AG08396 (cell line): ENCODE measurements at places on chromosomes 13 and 19.

GRCh38 chr13:33230178-33230881, 55.2 kb downstream of the STARD13 start:
- peak; percentile 24 for DNase-seq

DNA sequence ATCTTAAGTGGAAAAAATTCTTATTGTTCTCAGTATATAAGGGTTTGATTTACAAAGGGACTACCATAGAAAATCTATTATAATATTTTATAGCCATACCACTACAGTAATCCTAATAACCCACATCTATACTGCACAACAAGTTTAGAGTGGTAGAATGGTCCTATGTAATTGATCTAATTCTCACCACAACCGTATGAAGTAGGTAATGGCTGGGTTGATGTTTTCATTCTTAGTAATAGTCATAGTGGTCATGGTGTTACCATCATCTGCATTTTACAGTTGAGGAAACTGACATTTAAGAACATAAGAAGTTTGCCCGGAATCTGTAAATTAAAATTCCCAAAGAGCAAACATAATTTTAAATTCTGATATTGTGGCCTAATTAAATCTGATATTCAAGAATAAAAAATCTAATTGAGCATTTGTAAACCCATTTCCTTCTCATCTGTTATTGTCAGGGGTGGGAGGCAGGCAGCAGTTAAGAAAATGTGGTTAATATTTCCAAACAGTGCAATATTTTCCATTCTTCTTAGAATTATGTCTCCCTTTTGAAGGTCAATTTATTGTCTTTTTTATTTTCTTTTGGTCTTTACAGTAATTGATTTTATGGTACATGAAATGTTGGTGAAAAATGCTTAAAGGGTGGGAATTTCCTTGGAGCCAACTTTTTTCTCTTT, 65.6 kb downstream of the DHRS12 start:
- DNase-seq: no peak

DNA sequence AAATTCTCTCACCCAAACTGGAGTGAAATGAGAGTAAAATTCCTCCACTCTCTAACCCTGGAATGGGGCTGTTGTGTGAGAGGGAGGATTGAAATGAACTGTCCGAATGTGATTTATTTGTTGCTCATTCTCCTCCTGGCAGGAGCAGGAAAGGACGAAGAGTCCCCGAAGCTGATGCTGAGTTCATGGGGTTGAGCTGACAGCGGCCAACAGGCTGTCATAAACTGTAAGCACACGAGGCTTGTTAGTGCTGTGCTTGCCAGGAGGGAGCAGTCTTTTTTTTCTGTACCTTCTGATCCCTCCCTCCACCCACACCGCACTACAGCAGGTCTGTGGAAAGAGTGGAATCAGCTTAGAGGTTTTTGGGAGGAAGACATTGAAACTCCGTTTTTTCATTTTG, 33.1 kb upstream of the ZNF331 start:
- DNase-seq: no peak

DNA sequence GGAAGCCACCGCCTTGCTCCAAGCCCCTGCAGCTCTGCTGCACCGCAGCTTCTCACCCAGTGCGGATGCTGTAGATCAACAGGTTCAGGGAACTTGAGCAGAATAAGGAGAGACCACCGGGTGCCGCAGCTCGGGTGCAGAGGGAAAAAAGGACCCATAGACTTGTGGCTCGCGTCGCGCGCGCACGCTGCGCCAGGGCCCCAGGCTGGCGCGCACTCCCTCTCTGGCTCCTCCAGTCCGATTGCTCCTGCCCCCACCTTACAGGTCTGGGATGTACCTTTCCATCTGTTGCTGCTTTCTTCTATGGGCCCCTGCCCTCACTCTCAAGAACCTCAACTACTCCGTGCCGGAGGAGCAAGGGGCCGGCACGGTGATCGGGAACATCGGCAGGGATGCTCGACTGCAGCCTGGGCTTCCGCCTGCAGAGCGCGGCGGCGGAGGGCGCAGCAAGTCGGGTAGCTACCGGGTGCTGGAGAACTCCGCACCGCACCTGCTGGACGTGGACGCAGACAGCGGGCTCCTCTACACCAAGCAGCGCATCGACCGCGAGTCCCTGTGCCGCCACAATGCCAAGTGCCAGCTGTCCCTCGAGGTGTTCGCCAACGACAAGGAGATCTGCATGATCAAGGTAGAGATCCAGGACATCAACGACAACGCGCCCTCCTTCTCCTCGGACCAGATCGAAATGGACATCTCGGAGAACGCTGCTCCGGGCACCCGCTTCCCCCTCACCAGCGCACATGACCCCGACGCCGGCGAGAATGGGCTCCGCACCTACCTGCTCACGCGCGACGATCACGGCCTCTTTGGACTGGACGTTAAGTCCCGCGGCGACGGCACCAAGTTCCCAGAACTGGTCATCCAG, 964 bp downstream of the PCDH17 start:
- peak; percentile 2 for DNase-seq

DNA sequence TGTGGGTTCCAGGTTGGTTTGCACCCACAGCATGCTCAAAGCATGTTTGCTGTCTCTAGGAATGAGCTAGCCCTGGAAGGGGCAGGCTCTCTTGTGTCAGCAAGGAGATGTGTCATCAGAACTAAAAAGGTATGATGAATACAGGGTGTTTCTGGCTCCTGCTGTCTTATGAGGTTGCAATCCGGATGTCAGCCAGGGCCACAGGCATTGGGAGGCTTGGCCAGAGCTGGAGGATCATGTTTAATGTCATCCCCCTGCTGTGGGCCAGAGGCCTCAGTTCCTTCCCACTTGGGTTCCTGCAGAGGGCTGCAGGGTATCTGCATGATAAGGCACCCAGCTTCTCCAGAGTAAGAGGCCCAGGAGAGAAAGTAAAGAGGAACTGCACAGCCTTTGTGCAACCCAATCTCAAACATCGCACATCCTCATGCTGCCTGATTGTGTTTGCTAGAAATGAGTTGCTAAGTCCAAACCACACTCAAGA, 193.6 kb downstream of the COL4A1 start:
- peak; percentile 76 for DNase-seq

DNA sequence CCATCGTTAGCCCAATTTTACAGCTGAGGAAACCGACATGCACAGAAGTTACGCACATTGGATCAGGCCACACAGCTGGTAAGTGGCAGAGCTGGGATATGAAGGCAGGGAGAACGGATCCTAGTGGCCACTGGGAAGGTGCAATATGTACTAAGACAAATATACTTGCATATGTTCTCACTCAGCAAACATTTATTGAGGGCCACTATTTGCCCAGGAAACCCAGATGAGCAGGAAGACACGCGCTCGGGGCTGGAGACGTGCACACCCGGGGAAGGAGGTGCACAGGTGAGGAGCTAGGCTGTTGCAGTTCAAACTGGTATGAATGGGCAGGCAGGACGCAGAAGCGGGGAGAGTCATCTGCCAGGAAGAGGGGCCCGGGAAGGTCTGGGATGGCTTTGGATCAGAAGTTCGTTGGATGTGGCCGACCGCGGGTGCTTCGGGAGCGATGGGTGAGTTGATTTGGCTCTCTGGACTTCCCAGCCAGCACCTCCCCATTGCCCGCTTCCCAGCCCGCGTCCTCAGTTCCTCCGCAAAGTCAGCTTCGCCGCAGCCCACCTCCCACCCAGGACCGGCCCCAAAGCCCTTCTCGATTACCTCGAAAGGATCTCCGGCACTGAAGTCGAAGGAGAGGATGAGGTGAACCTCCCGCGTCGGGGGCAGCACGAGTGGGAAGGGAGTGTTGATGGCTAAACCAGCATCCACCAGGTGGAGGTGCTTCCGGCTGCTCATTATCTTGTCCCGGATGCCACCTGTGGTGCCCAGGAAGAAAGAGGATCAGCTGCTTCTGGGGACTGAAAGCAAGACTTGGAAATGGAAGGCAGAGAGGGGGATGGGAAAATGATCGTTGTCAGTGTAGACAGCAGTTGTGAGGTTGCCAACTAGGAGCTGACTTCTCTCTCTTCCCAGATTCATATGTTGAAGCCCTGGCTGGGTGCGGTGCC, 17.8 kb upstream of the CABP5 start:
- no peak for DNase-seq

GRCh38 chr13:39929583-39929982, 274.1 kb downstream of the COG6 start:
- DNase-seq: no peak

DNA sequence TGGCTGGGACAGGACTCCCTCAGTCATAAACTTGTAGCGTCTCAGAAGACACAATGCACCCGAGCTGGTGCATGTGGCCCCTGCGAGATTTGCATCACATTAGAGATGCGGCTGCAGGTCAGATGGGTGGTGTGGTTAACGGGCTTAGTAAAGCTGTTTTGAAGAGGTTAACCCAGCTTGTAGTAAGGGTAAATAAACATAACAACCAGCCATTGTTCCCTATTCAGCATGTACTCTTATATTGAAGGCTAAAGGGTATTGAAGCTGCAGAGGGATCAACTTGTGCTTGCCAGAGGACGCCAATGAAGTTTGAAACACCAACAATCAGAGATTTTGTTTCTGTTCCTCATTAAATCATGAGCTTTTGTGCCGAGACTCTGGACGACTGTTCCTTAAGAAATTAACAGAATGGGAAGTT, 79.4 kb downstream of the ZIC5 start:
- DNase-seq: no peak

- peak; percentile 96 for DNase-seq
These were observed at the start of gene AP2S1 for GRCh38 chr19:46850228-46851203. Gene AP2S1, minus strand, starts transcription at chr19:46850846. Its CDS starts 80 bp downstream, at chr19:46850766.

GRCh38 chr19:40797963-40798682, 868 bp upstream of the EGLN2 start:
- peak; percentile 67 for DNase-seq

DNA sequence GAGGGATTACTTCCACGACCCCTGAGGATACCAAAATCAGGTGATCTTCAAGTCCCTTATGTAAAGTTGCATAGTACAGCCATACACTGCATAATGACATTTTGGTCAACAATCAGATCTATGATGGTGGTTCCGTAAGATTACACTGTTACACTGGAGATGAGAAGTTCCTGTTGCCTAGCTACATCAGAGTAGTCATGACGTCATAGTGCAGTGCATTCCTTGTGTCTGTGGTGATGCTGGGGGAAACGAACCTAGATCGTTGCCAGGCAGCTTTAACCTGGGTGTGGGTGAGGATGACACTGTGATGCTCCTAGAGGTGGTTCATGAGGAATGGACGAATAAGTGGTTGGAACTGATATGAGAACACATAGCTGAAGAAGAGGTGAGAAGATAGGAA, 9.1 kb downstream of the ZNF610 start:
- DNase-seq: no peak

DNA sequence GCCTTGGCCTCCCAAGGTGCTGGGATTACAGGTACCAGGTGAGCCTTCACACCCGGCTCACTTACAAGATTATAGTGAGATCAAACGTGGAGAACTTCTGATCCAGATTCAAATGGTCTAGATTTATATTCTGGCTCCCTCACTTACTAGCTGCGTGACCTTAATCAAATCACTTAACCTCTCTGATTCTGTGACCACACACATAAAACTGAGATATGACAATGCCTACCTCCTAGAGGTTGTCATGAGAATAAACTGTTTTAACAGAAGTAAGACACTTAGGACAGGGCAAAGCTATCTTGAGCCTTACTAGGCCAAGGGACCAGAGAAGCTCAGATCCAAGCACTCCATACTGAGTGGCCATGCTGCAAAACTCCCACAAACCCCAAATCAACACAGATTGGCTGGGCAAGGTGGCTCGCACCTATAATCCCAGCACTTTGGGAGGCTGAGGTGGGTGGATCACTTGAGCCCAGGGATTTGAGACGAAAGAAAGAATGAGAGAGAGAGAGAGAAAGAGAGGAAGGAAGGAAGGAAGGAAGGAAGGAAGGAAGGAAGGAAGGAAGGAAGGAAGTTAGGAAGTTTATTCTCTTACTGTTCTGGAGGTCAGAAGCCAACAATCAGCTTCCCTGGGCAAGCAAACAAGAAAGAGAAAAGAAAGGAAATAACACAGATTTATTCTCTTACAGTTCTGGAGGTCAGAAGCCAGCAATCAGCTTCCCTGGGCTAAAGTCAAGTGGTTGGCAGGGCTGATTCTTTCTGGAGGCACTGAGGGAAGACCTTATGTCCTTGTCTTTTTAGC, 46.1 kb upstream of the MAP3K10 start:
- DNase-seq: no peak

GRCh38 chr13:34591900-34592529, 350.1 kb upstream of the NBEA start:
- no peak for DNase-seq

DNA sequence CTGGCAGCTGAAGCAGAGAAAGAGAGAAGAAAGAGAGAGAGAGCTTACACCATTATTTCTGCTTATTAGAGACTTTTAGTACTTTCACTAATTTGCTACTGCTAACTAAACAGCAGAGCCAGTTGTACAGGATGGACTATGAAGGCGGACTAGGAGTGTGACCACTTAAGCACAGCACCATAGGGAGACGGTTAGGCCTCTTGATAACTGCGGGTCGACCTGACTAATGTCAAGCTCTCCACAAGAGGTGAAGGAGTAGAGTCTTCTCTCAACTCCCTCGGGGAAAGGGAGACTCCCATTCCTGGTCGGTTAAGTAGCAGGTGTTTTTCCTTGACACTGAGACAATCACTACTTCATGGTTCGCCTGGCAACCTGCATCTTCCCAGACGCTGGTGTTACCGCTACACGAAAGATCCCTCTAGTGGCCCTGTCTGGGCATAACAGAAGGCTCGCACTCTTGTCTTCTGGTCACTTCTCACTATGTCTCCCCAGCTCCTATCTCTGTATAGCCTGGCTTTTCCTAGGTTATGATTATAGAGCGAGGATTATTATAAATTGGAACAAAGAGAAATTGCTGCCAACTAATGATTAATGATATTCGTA, 5.3 kb upstream of the PSG7 start:
- no peak for DNase-seq

- no peak for DNase-seq
These were observed 111.3 kb upstream of the PCDH9 start for GRCh38 chr13:67341406-67341805.

- DNase-seq: no peak
These were observed at the start of gene NR2F6 for GRCh38 chr19:17245535-17245984. Gene NR2F6, minus strand, starts transcription at chr19:17245919. Its CDS starts 699 bp downstream, at chr19:17245220.

- no peak for DNase-seq
These were observed 7.6 kb downstream of the SIRT2 start for GRCh38 chr19:38891771-38892170.

GRCh38 chr13:41212881-41213280, 18.5 kb upstream of the KBTBD7 start:
- no peak for DNase-seq

DNA sequence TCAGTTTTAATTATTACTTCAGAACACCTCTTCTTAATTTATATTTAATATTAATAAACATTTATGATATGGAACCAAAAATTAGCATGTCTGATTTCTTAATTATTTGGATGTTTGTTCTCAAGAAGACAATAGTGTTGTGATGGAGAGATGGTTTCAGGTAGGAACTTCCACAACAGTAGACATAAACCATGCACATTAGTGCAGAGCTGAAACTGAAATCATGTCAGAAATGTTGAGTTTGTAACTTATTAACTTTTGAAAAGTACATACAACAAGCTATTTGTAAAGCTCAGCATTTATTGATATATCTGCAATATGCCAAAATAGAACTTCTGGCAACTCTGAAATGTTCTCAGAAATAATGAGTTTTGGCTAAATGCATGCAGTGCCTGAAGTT, 11.8 kb upstream of the EDNRB start:
- no peak for DNase-seq

GRCh38 chr13:52158629-52159158, 703 bp downstream of the NEK3 start:
- peak; percentile 56 for DNase-seq
